Tongue (tissue), 3 donors: ENCODE measurements at places on chromosomes 4 and X. TPM values are rescaled to one million over a fixed set of nuclear protein-coding genes. Genes with fewer than 3 reads are reported as not detected.

XPNPEP2 gene
- total RNA-seq = 0.72 TPM

SYNPO2 gene
- total RNA-seq = 111 TPM

SSX1 gene
- total RNA-seq = not detected

FAM149A gene
- 8.7 TPM for total RNA-seq

TMPRSS11B gene
- 84.9 TPM for total RNA-seq

H2AZ1 gene
- total RNA-seq = 124 TPM

UGT2B17 gene
- total RNA-seq = not detected

REPS2 gene
- 7.9 TPM for total RNA-seq

SMPX gene
- total RNA-seq = 325 TPM

DCTD gene
- total RNA-seq = 52.6 TPM
